ENCODE measurements at places on chromosomes 13 and 19. TPM values are rescaled to one million over a fixed set of nuclear protein-coding genes. Genes with fewer than 3 reads are reported as not detected.

Gene FCGBP
- 32.9 TPM for total RNA-seq

DNA sequence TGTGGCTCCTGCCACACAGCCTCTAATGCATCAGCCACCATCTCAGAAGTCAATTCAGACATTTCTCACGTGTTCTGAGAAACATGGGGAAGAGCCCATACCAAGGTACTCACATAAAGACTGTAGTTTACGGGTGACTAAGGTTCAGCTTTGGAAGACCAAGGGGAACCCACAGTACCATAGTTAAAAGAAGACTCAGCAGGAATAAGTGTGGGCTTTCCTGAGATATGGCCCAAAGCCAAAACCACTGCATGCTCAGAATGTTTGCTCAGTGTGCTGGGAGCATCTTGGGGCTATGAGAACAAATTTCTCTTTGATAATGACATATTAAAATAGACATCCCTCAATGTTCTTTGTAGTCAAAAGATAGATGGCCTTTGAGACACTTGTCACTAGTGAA is 283.8 kb downstream of the DCT start:
- DNase-seq, result no peak
- no peaks in the 10 kb centered on the region for H3K36me3 ChIP-seq
- no peaks in the 10 kb centered on the region for H3K27me3 ChIP-seq
- H3K4me1 ChIP-seq, result no peaks in the 10 kb centered on the region
- H3K4me3 ChIP-seq, result no peak overlapping the region
- no peak overlapping the region for H3K27ac ChIP-seq

DNA sequence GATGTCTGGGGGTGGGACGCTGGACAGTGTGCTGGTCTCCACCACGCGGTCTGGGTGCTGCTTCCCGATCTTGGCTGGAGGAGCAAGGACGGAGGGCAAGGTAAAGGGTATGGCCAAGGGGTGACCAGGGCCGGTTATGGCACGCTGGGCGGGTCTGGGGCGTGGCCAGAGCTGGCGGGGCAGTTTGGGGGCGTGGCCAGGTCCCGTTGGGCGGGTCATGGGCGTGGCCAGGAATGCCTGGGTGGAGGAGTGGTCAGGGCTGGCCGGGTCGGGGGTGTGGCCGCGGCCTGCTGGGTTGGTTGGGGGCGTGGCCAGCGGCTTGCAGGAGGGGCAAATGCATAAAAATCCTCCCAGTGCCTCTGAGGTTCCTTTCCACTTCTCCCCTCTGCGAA is 19.2 kb downstream of the GPX4 start:
- no peak overlapping the region for H3K4me3 ChIP-seq
- peaks cover 82% of the 10 kb centered on the region for H3K36me3 ChIP-seq
- H3K27ac ChIP-seq, result no peak overlapping the region
- H3K27me3 ChIP-seq, result no peaks in the 10 kb centered on the region
- peak; percentile 85 for DNase-seq

Gene PLPP2
- 2.3 TPM for total RNA-seq

Gene DAND5
- not detected for total RNA-seq

DNA sequence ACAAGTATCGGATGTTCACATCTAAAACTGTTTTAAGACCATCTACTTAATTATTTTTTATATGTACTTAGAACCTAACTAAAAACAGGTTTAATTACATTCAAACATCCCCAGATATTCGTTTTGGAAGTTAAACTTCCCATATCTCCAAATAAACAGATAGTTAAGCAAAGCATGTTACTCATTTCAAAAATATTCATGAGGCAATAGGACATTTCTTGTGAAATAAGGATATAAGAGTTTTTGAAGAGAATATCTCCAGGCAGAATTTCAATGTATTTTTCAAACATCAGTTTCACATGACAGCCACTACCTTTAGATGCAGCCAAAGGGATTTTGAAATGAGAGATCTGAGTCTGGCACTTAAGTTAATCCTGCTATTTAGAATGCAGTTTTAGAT is 697.5 kb downstream of the SLITRK1 start:
- H3K36me3 ChIP-seq, result no peaks in the 10 kb centered on the region
- H3K27ac ChIP-seq, result no peak overlapping the region
- DNase-seq, result no peak
- H3K4me3 ChIP-seq, result no peak overlapping the region
- H3K27me3 ChIP-seq, result no peaks in the 10 kb centered on the region
- H3K4me1 ChIP-seq, result no peaks in the 10 kb centered on the region

DNA sequence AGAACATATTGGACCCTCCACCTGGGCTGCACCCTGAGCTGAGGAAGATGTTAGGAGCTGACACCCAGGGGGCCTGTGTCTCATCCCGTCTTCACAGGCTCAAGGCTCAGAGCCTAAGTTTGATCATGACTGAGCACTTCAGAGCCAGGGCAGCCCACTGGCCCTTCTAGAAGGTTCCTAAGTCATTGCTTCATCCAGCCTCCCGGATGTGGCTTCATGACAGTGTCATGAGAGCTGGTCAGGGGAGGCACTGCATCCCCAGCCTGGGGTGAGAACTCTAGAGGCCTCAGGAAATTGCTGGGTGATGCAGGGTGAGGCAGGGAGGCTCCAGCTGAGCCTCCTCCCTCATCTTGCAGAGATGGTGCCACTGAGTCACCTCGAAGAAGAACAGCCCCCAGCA is 24.9 kb upstream of the PIK3R2 start:
- H3K27ac ChIP-seq, result no peak overlapping the region
- no peak for DNase-seq
- no peaks in the 10 kb centered on the region for H3K4me1 ChIP-seq
- peaks cover 52% of the 10 kb centered on the region for H3K36me3 ChIP-seq
- H3K27me3 ChIP-seq, result no peaks in the 10 kb centered on the region

Gene EFNB2
- 6.1 TPM for total RNA-seq

- no peaks in the 10 kb centered on the region for H3K4me1 ChIP-seq
- no peak overlapping the region for H3K27ac ChIP-seq
- H3K36me3 ChIP-seq, result no peaks in the 10 kb centered on the region
- no peak for DNase-seq
- H3K4me3 ChIP-seq, result no peak overlapping the region
- H3K27me3 ChIP-seq, result no peaks in the 10 kb centered on the region
Measured at GRCh38 chr13:98930151-98930591, 47.7 kb downstream of the DOCK9 start.

- no peak overlapping the region for H3K4me3 ChIP-seq
- no peak for DNase-seq
- no peaks in the 10 kb centered on the region for H3K4me1 ChIP-seq
- no peaks in the 10 kb centered on the region for H3K27me3 ChIP-seq
- no peak overlapping the region for H3K27ac ChIP-seq
- no peaks in the 10 kb centered on the region for H3K36me3 ChIP-seq
Measured at GRCh38 chr13:24630851-24631620, 49.2 kb upstream of the ATP12A start.

Gene OR7A5
- not detected for total RNA-seq

Gene PSG7
- not detected for total RNA-seq

- DNase-seq, result no peak
- H3K36me3 ChIP-seq, result no peaks in the 10 kb centered on the region
- H3K27ac ChIP-seq, result no peak overlapping the region
- H3K4me1 ChIP-seq, result no peaks in the 10 kb centered on the region
Measured at GRCh38 chr19:29956855-29957254, 14.8 kb downstream of the URI1 start.

Gene STXBP2
- 25.9 TPM for total RNA-seq

Gene ZNF470
- total RNA-seq, result 1.8 TPM

Gene TSKS
- 0.08 TPM for total RNA-seq

GRCh38 chr19:9782338-9782737 is 13.8 kb upstream of the ZNF846 start:
- no peaks in the 10 kb centered on the region for H3K27me3 ChIP-seq
- H3K4me1 ChIP-seq, result peaks cover 8% of the 10 kb centered on the region
- no peak overlapping the region for H3K27ac ChIP-seq
- no peak for DNase-seq
- no peaks in the 10 kb centered on the region for H3K36me3 ChIP-seq
- no peak overlapping the region for H3K4me3 ChIP-seq

All from liver (tissue), 10 donors.